Activated T-cell treated with anti-CD3 and anti-CD28 coated beads, Interleukin-2, amount 50 U/mL, for 72 hours (primary cell): ENCODE measurements at places on chromosomes 1 and 21. TPM values are rescaled to one million over a fixed set of nuclear protein-coding genes. Genes with fewer than 3 reads are reported as not detected.

DNA sequence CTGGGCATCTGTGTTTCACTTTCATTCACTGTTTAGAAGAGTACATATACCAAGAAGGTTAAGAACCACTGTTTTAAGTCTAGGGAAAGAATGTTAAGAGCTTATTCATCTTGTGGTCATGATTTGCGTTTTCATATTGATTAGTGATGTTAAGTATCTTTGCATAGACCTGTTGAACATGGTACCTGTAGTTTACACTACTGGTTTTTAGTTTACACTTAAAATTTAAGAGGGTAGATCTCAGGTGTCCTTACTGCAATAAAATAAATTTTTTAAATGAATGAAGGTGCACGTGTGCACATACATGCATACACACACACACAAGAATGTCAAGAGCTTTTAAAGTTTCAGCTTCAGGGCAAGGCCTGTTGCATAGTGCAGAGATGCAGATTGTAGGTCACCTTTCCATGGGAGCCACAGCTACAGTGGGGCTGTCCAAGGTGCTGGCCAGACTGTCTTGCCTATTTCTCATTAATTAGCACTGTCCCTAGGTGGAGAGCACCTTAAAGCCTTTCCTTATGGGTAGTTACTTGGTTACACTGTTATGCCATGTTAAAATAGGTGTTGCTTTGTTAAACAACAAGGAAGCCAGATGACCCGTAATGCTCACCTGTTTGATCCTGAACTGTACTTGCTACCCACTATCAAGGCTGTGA, 543.0 kb upstream of the DAB1 start:
- DNase-seq, result no peak

GRCh38 chr1:94323311-94324177, 86.2 kb upstream of the ARHGAP29 start:
- no peak for DNase-seq

DNA sequence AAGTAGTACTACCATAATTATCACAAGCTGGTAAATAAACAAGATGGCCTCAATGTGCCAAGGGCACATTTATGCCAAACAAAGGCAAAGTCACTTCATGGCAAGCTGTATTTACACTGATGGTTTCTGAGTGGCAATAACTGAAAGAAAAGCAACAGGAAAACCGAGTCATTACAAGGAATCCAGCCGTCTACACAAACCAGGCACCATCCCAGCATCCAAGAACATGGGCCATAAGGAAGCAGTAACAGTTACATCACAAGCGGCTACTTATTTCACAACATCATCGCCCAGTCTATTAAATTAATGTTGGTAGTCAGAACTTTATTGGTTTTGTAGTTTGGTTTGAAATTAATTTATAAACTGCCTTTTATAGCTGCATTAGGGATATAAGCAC, 214.2 kb downstream of the RERE start:
- DNase-seq, result no peak

OLIG1 gene
- not detected for total RNA-seq

GRCh38 chr21:31172328-31172727, 134.1 kb upstream of the KRTAP19-8 start:
- DNase-seq, result no peak

S100B gene
- 0.72 TPM for total RNA-seq

- DNase-seq, result no peak
These were observed 6.7 kb downstream of the C1QTNF12 start for GRCh38 chr1:1239614-1240347.

- no peak for DNase-seq
These were observed 19.1 kb downstream of the SLC25A33 start for GRCh38 chr1:9558271-9558945.

- DNase-seq, result no peak
These were observed 29.6 kb upstream of the NPPB start for GRCh38 chr1:11888206-11888876.

LRRC53 gene
- total RNA-seq, result not detected

DNA sequence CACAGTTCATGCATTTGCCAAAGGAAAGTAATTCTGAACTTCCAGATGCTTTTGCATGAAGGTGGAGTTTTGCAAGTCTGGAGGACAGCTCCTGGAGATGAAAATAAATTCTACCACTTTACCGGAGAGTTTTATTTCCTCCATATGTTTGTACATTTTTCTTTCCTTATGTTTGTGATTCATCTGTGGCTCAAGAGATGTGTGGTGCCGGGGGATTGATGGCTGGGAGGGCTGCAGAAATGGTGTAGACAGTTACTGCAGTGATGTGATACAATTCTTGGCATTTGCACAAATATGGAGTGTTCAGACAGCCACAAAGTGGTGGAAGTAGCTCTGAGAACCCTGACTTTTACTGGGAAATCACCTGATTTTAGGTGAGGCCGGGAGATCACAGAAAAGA, 58.5 kb upstream of the ASB17 start:
- DNase-seq, result no peak

ZNF593OS gene
- total RNA-seq, result not detected

DNA sequence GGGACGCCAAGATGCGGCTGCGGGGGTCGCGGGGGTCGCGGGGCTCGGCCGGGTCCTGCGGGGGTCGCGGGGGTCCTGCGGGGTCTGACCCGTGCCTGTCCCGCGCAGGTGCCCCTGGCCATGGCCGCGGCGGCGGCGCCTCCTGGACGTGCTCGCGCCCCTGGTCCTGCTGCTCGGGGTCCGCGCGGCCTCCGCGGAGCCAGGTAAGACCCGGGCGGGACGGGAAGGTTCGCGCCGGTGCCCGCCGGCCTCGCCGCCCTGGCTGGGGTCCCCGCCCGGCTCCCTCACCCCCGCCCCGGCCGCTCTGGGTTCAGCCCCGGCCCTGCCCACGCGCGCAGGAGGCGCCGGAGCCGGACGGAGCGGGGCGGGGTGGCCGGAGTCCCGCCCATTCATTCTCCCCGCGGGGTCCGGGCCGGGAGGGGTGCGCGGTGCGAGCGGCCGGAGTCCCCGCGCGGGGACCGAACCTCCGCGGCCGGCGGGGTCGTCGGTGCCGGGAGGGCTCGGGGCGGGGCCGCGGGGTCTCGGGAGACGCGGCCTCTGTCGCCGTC, 380 bp downstream of the COL18A1 start:
- peak; percentile 31 for DNase-seq

GRCh38 chr1:226560243-226560642, 11.7 kb downstream of the STUM start:
- DNase-seq, result no peak

DNA sequence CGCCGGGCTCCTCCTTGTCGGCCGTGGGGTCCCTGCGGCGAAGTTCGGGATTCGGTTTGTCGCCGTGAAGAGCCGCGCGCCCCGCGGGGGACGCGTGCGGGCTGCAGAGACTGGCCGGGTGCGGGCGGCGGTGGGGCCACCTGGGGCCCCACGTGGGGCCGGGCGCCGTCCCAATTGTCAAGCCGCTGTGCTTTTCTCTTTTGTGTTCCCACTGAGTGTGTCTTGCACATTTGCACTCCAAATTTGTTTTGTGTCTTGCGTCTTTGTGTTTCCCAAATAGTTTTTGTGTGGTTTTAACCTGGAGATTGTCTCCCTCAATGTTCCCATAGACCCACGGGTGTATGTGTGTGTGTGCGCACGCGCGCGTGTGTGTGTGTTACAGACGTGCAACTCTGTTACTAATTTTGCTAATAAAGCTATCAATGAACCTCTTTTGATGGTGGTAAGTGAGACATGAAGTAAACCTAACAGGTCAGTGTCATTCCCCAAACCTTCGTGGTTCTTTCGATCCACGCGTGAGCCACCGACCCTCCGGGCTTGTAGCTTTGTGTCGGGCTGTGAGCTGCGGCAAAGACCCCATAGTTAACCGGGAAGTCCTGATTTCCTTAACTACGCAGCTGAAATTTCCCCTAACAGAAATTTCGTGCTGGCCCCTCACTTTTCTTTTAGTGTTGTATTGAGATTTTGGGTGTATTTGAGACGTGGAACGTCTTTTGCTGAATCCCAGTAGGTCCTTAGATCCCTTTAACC, 708 bp downstream of the PRDM2 start:
- peak; percentile 49 for DNase-seq

SLC2A5 gene
- total RNA-seq, result not detected

DNA sequence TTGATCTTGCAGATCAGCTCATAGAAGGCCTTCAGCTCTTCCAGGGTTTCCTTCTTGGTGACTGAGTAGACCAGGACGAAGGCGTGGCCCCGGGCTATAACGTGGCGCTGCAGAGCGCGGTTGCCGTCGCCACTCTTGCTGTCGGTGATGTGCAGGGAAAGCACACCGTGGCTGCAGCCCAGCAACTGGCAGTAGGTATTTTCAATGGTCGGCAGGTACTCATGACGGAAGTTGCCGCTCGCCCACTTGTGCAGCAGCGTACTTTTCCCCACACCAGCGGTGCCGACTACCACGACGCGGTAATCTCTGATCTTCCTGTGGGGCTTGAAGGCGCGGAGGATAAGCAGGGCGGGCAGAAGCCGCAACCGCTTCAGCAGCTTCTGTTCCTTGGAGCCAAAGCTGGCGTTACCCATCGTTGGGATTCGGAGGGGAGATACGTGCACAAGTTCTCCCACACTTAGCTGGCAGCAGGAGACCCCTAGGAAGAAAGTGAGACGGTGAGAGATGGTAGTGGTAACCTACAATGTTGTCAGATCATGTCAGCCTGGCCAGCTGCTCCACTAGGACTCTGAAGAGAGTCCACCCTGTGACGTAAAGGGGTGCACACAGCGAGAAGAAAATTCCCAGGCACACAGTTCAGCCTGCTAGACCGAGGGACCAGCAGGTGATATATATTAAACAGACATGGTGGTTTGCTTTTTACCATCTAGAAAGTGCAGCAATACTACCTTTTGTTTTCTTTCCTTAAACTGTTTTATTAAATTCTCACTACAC, 3.4 kb downstream of the DIRAS3 start:
- DNase-seq, result peak; percentile 7

DNA sequence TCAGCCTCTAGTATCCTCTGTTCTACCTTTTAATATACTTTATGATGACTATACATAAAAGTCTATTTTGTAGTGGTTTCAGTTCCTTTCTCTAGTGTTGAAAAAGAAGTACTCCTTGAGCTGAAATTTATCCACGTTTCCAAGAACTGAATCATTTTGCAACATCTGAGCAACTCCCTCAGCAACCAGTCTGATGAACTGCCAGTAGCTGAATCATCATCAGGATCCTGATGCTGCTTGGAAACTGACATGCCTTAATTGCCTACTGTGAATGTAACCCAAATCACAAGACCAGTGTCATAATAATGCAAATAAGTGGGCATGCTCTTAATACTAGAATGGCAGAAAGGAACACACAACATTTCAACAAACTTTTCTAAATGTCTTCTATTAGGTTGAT, 103.3 kb downstream of the CYYR1 start:
- DNase-seq, result no peak

- DNase-seq, result no peak
These were observed 21.5 kb upstream of the SLC2A1 start for GRCh38 chr1:42979896-42980800.

- DNase-seq, result no peak
These were observed 27.8 kb downstream of the ECE1 start for GRCh38 chr1:21262293-21263051.

DNA sequence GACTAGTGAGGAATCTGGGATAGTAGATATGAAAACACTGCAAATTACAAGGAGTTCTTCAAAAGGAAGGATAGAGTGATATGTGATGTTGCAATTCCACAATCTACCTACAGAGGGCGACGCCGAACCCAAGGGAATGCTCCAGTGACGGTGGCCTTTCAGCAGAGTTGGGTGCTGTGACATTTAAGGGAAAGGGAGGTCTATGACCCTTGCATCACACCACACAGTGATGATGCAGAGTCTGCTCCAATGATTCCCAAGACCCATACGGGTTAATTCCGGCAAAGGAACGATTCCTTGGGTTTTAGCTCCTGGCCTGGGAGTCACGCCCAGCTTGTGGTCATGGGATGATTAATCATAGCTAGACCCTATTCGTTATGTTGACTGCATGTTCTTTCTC, 123.0 kb upstream of the IGSF21 start:
- peak; percentile 21 for DNase-seq

DNA sequence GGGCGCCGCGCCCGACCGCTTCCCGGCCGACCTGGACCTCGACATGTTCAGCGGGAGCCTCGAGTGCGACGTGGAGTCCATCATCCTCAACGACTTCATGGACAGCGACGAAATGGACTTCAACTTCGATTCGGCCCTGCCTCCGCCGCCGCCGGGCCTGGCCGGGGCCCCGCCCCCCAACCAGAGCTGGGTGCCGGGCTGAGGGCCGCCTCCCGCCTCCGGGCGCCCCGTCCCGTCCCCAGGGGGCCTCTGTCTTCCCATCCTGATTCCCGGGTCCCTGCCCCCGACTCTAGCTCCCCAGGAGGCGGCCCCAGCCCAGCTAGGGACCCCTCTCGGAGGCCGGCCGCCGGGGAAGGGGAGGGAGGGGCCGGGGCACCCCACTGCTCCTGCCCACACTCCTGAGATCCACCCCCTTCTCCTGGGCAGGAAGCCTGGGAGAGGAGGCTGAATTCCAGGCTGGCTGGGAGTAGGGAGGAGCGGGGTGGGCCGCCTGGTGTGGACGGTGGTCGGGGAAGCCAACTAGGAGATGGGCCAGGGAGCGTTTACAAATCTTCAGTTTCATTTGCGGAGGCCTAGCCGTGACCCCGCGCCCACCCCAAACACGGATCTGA, 21.4 kb downstream of the FOXO6 start:
- no peak for DNase-seq

DNA sequence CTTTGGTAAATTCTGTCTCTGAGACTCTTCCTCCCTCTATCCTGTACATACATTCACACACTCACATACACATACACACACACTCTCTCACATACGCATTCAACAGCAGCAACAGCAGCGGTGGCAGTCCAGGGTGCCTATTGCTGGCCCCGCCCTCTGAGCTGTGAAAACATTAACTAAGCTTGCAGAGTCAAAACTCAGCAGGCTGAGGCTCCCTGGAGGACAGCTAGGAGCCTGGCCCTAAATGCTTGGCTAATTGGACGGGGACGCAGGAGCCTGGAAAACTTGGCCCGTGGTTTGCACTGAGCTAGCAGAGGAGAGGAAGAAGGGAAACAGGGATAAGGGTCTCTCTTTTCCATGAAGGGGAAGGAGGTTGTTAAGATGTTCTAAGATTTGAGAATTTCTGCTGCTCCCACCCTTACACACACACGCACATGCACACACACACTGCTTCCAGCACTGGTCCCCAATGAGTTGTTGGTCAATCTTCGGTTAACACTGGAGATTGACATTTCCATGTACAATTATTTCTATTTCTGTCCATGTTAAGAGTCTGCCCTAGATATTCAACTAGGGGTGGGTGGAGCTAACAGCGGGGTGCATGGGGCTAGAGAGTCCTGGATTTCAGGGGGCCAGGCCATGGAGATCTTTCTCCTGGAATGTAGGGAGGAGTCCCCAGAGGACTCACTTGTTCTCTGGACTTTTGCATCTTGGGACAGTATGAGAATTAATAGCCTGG, 94.2 kb downstream of the PLXNA2 start:
- DNase-seq, result no peak

DNA sequence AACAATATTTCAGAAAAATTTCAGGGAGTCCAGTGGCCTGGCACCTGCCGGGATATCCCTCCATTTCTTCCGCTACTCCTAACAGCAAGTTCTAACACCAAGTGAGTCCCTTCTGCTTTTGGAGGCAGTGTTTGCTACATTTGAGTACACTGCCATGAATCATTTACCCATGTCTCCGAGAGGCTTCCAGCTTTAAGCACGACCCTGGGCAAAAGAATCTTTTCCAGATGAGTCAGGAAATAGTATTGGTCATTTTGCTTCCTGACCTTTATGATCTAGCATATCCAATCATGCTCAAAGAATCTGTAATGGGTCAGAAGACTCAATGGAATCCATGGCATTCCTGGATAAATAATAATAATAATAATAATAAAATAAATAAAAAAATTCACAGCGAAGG, 60.7 kb upstream of the FMN2 start:
- no peak for DNase-seq
